ENCODE measurements at places on chromosomes 11 and 22.
A peak's percentile ranks its signal among the peaks of the same experiment; 100 is the strongest.

DNA sequence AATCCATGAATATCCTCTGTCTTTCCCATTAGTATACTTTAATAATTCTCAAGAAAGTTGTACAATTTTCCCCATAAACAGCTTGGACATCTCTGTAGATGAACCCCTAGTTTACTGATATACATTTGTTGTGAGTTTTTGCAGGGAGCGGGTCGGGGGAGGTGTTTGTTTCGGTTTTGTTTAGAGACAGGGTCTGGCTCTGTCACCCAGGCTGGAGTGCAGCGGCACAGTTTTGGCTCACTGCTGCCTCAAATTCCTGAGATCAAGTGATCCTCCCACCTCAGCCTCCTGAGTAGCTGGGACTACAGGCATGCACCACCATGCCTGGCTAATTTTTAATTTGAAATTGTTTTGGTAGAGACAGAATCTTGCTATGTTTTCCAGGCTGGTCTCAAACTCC is 57.6 kb downstream of the IGLL5 start:
- DNase-seq, result no peak

DNA sequence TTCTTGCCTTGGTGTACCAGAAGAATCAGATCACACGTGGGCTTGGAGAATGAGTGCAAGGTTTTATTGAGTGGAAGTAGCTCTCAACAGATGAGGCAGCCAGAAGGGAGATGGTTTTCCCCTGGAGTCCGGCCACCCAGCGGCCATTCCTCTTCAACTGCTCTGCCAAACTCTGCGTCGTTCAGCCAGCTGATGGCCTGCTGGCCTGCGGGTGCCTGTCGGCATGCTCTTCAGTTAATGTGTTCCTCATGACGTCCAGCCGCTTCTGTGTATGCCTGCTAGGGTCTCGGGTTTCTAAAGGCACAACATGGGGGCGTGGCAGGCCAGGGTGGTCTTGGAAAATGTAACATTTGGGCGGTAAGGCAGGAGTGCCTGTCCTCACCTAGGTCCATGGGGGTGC is 487.9 kb upstream of the LRRC4C start:
- DNase-seq, result no peak

DNA sequence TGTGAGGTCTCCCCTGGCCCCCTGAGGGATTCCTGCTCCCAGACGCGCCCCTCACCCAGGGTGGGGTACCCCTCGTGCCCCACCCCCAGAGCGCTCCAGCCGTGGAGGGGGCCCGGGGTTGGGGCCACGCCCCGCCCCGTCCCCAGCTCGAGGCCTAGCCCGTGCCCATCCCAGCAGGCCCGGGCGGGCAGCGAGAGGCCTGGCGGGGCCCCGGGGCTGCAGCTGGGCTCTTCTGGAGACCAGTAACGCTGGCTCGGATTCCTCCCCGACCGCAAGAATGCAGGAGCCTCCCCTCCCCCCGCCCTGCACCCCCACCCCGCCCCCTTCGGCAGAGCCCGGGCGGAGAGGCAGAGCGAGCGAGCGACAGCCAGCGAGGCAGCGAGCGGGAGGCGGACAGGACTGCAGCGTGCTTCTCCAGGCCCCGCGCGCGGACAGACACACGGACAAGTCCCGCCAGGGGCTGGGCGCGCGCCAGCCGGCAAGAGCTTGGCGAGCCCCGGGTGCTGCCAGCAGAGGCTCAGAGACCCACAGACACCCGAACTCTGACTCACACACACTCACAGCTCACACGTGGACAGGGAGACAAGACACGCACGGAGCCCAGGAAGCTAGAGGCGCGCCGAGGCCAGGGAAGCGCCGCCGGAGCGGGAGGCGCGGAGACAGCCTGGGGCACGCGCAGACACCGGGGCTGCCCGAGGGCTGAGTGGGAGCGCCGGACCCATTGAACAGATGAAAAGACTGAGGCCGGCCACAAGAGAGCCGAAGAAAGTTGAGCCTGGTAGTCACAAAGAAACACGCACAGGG is 15.2 kb downstream of the BCL9L start:
- peak; percentile 83 for DNase-seq

- DNase-seq, result no peak
These were observed 21.1 kb upstream of the NECTIN1 start for GRCh38 chr11:119750056-119750455.

- no peak for DNase-seq
These were observed 47.3 kb upstream of the SYN3 start for GRCh38 chr22:33105501-33105911.

DNA sequence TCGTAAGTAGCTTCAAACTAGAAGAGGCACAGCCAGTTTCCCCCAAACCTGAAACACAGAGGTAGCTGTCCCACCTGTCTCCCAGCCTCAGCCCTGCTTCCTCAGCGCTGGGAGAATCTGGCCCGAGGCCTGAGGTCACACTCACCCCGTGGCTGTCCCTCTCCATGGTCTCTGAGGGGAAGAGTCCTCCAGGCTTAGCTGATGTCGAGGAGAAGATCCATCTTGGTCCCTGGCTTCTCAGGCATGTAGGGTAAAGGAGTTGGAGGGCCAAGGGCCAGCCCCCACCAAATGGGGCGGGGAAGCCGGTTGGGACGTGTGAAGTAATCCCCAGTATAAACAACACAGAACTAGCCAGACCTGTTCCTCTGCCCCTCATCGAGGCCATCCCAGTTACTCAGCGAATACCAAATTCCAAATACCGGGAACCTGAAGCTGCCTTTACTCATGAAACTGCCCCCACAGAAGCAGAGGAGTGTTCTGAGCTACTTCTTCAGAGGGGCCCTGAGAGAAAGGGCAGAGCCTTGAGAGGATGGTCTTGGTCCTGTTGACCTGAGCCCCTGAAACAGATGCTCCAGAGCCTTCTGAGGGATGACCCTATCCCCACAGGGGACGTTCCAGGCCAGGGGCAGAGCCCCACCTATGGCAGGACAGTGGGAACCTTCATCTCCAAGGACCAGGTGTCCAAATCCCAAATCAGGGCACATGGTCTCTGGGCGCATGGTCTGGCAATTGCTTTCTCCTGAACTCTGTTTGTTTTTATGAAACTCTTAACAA is at the start of gene TMPRSS13:
Gene TMPRSS13, minus strand, starts transcription at position 261 of the 774 bp plus-strand sequence. Its CDS starts 95 bp downstream, at position 166.
- DNase-seq, result no peak

GRCh38 chr11:5923427-5923776 is 18.6 kb upstream of the OR56A3 start:
- no peak for DNase-seq

GRCh38 chr11:48050304-48050703 is 69.9 kb downstream of the PTPRJ start:
- no peak for DNase-seq

DNA sequence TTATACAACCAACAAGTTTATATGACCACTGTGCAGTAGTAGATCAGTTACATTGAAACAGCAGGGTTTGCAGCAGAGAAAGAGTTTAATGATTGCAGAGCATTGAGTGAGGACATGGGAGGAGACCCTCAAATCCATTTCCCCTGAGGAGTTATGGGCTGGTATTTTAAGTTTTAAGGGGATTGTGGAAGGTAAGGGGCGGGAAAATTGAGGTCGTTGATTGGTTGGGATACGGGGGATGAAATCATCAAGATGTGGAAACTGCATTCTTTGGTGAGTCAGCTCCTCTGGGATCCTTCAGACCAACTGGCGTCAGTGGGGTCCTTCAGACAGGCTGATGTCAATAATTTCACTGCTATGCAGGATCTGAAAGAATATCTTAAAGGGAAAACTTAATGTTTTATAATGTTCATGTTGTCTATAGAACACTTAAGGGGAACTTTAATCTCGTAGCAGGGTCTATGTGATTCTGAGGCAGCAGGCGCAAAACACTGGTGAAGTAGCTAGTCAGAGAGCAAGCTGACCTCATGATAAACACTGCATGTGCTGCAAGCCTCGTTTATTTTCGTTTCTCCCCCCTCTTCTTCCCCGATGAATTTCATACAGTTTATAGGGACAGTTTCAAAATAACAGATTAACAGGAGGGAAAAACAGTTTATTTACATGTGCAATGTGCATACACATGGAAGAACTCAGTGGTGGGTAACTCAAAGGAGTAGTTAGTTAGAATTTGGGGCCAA is 17.4 kb upstream of the BACE1-AS start:
- DNase-seq, result no peak

DNA sequence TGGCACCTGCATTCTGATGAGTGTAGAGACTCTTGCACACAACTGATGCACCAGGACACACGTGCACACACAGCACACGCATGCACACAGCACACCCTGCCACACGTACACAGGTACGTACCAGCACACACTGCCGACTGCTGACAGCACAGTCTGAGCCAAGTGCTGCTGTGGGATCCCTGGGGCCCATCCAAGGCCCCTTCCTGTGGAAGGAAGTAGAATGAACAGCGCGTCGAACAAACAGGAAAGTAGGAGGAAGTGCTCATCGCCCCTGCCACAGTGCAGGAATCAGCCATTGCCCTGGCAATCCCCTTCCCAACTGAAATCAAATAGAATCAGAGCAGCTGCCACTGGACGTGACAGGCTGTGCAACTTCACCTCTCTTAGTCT is 57.9 kb downstream of the CD82 start:
- DNase-seq, result peak; percentile 42

Data from sciatic nerve (tissue), 2 donors.